ENCODE measurements at places on chromosomes 12 and 14.
A peak's percentile ranks its signal among the peaks of the same experiment; 100 is the strongest.

GRCh38 chr12:28033538-28033915 lies 61.0 kb upstream of the PTHLH start:
- no peak for DNase-seq

DNA sequence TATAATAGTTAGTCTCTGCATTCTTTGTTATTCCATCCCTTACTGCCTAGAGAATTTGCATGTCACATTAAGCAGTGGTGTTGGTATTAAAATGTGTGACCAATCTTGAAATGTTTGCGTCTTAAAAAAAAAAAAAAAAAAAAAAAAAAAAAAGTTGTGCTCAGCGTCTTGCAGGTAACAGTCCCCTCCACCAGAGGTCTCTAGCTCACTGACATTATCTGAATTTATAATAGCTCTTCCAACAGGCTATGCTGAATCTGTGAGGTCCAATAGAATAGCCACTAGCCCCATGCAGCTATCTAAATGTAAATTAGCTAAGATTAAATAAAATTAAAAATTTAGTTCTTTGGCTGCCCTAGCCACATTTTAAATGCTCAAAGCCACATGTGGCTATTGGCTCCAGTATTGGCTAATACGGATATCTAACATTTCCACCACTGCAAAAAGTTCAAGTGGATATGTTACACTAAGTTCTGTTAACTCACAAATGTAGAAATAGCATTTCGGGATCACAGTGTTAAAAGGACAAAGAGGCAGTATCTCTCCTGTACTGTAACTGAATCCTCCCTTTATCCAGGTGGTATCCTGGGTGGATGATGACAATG lies 28.7 kb downstream of the NKX2-8 start:
- peak; percentile 29 for DNase-seq

DNA sequence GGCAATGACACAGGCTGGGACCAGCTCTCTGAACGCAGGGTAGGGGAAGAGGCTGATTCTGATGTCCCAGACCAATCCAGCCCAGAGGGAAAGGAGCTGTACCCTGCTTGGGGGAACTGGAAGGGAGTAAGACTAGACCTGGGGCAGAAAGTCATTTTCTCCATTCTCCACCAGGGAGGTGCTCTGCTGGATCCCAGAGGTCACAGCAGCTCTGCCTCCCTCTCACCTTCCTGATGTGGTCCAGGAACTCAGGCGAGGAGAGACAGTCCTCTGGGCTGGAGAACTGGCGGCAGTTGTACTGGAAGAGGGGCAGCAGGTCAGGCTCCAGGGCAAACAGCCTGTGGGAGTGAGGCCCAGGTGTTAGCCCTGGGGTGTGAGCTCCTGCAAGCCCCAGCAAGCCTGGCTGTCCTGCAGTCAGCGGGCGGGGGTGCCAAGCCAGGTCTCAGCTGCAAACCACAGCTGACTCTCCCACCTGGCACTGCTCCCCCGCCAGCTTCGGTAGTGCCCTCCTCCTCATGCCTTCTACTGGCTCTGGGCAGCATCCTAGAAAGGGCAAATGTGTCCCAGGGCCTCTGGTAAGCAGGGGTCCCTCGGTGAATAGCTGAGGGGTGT lies 1.9 kb downstream of the NGB start:
- DNase-seq = no peak

DNA sequence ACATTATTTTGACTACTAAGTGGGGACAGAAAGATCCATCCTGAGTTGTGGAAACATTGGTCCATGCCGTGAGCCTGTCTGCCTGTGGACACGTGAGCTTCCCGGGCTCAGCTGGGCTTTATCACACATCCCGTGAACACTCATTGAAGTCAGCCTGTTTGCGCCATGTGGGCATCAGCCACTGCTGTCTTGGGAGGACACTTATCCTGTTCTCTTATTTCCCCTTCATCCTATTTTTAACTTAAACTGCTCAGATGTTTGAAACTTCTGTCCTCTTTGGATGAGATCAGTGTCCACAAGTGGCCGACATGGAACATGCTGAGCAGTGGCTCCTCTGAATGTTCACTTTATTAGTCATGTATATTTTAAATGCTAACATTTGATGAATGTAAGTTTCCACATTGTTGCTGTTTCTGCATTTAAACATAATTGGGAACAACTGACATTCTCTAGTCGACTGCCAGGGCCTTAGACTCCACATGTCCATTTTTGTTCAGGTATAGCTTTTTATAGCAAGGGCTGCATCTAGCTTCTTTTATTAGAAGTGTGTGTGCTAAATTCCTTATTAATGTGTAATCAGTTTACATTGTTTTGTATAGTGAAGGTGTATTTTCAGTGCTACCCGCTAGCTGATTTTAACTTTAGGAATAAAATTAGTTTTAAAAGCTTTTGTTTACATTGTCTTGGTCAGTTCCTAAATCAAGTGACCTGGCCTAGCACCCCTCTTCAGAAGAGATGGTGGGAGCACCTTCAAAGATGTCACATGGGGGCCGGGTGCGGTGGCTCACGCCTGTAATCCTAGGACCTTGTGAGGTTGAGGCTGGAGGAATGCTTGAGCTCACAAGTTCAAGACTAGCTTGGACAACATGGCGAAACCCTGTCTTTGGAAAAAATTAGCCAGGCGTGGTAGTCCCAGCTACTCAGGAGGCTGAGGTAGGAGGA lies 24.0 kb downstream of the RNF34 start:
- no peak for DNase-seq

- no peak for DNase-seq
These were observed 409.3 kb downstream of the PRKD1 start for GRCh38 chr14:29518335-29518734.

- DNase-seq = no peak
These were observed 7.0 kb upstream of the TNS2 start for GRCh38 chr12:53042607-53043454.

GRCh38 chr12:58774731-58775130 lies 145.6 kb downstream of the LRIG3 start:
- DNase-seq = no peak

- DNase-seq = no peak
These were observed 20.6 kb upstream of the SNRPF start for GRCh38 chr12:95838125-95838524.

GRCh38 chr12:120540445-120540844 lies 6.3 kb downstream of the RNF10 start:
- DNase-seq = peak; percentile 48

GRCh38 chr14:76827696-76828296 lies 1.6 kb downstream of the LRRC74A start:
- no peak for DNase-seq

DNA sequence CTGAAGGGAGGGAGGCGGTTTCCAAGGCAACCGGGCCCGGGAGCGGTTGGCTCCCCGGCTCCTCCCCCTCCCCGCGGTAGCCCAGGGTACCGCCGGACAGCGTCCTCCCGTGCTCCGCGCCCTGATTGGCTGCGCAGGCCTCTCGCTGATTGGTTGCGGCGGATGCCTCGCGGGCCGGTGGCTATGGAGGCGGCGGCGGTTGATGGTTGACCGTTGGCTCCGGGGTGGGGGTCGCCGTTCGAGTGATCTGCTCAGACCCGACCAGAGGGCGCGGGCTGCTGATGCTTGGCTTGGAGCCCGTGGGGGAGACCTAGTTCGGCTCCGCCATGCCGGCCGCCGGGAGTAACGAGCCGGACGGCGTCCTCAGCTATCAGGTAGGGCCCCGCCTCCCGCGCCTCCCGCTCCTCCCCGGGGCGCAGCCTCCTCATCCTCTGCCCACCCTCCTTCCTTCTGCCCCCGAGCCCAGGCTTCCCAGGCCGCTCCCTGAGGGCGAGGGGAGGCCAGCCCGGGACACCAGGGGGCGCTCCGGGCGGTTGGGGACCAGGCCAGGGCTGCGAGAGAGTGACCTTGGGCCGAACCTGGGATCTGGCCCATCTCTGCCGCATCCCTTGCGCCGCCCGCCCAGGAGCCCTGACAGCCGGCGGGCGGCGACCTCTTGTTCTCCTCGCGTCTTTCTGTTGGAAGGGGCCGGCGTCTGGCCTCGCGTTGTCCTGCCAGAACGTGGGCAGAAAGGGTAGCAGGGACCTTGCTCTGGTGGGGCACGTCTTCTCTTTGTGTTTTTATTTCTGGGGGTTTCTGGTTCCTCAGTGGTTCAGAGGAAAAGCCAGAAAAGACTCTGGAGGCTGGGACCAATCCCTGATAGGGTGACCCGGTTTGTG lies at the start of gene SLC4A8:
Gene SLC4A8 (plus strand): TSS at position 170 of the 878 bp plus-strand sequence. CDS start 157 bp downstream, at position 327.
- peak; percentile 83 for DNase-seq

- no peak for DNase-seq
These were observed 13.9 kb upstream of the STAB2 start for GRCh38 chr12:103573185-103573584.

DNA sequence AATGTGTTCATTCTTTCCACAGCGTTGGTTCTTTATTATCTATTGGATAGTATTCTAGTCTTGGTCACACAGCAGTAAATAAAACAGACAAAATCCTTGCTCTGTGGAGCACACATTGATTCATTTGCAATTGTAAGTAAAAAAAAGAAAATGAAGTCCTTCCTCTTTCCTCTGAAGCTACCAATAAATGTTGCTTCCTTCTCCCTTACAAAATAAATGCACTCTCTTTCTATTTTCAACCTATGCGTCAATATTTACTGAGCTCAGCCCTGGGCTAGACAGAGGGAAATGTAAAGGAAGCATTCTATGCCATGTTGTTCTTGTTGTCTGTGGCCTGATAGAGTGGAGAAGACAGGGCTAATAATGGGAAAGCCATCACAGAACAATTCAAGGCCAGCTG lies 2.9 kb downstream of the ABHD12B start:
- DNase-seq = no peak

GRCh38 chr12:4272424-4273272 lies 914 bp upstream of the CCND2 start:
- peak; percentile 84 for DNase-seq

DNA sequence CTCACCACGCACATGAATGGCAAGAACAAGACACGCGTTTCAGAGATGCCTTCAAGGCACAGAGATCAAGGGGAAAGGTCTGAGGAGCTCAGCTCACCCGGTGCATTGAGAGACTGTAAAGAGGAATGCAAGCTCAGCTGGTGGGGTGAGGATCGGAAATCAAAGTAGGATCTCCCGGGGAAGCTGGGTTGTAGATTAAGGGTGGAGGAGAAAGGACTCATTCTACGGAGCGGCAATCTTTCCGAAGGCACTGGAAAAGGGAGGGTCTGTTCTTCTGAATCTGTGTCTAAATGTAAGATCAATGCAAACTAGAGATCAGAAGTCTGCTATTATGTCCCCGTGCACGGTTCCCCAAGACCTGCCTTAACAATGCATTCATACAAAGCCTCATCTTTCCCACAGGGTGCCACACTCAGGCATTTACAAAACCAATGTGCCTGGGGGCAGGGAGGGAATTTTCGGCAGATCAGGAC lies 41.6 kb upstream of the PYGL start:
- DNase-seq = no peak

DNA sequence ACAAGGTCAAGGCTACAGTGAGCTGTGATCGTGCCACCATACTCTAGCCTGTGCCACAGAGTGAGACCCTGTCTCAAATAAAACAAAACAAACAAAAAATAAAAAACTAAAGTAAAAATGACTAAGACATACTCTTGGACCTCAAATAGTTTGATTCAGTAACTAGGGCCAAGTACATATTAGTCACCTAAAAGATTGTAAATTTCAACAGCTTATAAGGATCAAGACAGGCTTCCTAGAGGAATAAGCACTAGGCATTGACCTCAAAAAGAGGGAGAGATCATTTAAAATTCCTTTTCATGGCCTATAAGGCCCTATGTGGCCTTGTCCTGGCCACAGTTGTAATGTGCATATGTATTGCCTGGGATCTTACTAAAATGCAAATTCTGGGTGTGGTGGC lies 46.0 kb upstream of the CHST11 start:
- no peak for DNase-seq
